AG04450 (cell line): ENCODE measurements at places on chromosomes 13 and 19. TPM values are rescaled to one million over a fixed set of nuclear protein-coding genes. Genes with fewer than 3 reads are reported as not detected.
A peak's percentile ranks its signal among the peaks of the same experiment; 100 is the strongest.

- peak; percentile 34 for DNase-seq
Measured at GRCh38 chr13:45989607-45990006, 62.9 kb downstream of the ZC3H13 start.

GRCh38 chr19:40954573-40954972 lies 36.5 kb upstream of the CYP2B6 start:
- DNase-seq: no peak

GRCh38 chr19:1276628-1277022 lies 1.3 kb downstream of the FAM174C start:
- DNase-seq: no peak

DNA sequence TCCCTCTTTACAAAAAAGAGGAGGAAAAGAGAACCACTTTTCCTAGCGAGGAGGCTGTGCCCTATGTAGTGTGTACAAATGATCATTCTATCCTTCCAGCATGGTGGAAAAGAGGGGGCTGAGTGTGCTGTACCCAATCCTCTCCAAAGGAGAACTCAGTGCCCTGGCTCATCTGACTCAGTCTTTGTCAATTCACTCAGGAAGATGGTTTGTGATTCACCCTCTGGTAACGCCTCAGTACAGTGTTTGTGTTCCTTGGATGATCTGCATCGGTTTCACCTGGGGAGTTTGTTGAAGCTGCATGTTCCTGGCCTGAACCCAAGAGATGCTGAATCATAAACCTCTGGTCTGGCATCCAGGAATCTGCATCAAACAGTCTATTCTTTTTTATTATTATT lies 18.3 kb upstream of the ENOX1 start:
- peak; percentile 54 for DNase-seq

- DNase-seq: no peak
Measured at GRCh38 chr13:78712831-78713230, 53.9 kb upstream of the OBI1 start.

DNA sequence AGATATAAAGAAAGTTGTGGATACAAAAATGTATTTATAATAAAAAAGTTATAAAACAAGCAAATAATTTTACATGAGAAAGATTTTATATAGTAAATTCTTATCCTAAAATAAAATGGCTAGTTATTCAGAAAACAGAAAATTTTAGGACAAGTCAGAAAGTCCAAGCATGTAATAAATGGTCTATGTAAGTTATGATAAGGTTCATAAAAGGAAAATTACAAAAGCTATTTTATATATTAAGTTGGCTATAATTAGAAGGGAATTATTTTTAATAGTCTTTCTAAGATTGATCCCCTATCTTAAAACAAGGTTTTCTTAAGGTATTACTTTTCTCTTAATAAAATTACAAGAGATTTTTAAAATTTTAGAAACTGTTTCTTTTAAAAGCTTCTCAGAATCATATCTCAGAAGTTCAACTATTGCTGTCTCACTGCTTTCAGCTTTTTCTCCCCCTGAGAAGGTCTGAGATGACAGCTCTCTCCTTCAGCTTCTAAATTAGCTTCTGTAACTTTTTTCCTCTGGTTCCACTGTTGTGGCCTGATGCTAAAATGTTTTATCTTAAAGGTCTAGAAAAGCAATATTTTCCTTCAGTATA lies 8.7 kb downstream of the CCDC169 start:
- DNase-seq: no peak

- no peak for DNase-seq
Measured at GRCh38 chr13:109403012-109403421, 383.4 kb downstream of the IRS2 start.

- peak; percentile 42 for DNase-seq
Measured at GRCh38 chr13:49539313-49539712, 43.6 kb downstream of the PHF11 start.

GRCh38 chr13:67520886-67521285 lies 290.8 kb upstream of the PCDH9 start:
- no peak for DNase-seq

DNA sequence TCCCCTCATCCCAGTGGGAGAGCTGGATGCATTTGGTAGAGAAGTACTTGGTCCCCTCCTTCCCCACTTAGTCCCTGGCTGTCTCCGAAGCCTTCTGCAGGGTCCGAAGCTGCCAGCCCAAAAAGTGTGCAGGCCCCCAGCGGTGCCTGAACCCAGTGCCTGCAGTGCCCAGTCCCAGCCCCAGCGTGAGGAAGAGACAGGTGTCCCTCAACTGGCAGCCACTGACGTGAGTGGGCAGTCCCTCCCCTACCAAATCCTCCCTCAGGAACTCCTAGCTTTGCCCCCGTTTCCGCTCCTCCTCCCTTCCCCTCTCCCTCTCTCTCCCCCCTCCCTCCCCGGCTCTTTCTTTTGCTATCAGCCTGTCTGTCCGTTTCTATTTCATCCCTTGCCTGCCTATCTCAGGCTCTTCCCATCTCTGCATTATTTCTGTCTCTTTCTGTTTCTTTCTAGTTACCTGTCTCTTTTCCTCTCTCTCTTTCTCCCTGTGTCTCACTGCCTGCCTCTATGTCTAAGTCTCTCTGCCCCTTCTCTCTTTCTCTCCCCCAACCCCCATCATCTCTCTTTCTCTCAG lies 1.8 kb upstream of the LTBP4 start:
- no peak for DNase-seq

GRCh38 chr13:31987535-31988170 lies 43.9 kb upstream of the FRY start:
- DNase-seq: no peak

DNA sequence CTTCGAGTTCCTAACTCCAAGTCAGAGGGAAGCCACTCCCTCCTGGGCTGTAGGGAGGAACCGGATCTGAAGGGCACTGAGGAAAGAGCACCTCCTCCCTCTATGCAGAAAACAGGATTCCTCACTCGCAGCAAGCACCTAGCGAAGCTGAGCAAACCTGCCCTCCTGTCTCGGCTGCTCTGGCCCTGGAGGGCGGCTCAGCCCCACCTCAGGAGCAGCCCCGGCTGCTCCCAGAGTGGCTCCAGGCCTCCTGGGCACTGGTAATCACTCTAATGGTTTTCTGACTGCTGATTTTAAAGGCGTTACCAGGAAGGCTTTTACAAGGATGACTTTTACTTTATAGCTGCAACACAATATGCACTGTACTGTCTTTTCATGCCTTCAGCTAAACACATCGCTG lies 312.5 kb downstream of the TEX29 start:
- DNase-seq: no peak

DNA sequence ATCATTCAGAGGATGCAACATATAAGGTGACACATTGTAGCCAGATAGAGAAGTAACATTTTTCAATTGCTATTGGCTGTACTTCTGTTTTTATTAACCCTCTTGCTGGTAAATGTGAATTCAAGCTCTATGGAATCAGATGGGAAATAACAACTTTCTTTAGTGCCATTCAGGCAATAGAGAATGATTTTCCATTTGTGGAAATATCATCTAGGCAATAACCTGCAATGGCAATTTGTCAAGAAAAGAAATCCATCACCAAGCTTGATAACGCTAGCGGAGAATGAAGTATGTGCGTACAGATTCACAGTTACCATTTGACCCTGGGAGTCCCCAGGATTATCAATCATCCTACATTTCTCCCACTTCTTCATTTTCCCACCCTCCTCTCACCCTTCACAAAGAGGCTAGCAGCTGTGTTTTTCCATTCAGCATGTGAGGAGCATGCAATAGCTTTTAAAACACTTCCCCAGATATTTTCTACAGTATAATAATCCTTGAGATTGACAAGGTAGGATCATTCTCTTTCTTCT lies 569.7 kb upstream of the KLF12 start:
- no peak for DNase-seq

ZNF880 gene
- polyA plus RNA-seq: 15.6 and 19.9 TPM in 2 replicates

C5AR1 gene
- polyA plus RNA-seq: 0.50 and 0.53 TPM in 2 replicates

CACNA1A gene
- 12.2 and 14.4 TPM in 2 replicates for polyA plus RNA-seq

ZNF442 gene
- 1.2 and 1.4 TPM in 2 replicates for polyA plus RNA-seq

CGB1 gene
- not detected in 2 replicates for polyA plus RNA-seq

KCNJ14 gene
- polyA plus RNA-seq: 0.20 and 0.25 TPM in 2 replicates
